HS-5 (cell line): ENCODE measurements at places on chromosomes 2 and 18.
A peak's percentile ranks its signal among the peaks of the same experiment; 100 is the strongest.

DNA sequence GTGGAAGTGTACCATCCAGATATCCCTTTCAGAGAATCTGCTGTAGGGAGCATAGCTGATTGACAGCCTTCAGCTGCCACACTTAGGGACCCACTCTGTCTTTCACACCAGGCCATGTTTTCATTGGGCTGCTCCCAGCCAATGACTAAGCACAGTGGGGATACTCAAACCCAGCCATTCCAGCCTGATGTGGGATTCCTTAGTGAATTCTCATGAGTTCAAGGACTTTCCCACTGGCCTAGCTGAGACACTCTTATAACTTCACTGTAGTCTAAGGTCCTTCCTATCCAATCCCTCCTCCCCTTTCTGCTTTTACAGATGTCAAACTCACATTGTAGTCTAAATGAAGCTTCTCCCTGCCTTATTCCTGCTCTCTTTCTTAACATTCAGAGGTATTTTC lies 201.2 kb downstream of the PIK3C3 start:
- DNase-seq = no peak

- no peak for DNase-seq
Observed at GRCh38 chr2:217878915-217879590, 123.7 kb downstream of the TNS1 start.

- no peak for DNase-seq
Observed at GRCh38 chr2:96509847-96510230, 4.7 kb upstream of the NEURL3 start.

GRCh38 chr18:21904856-21905255 lies 164.3 kb downstream of the MIB1 start:
- DNase-seq = no peak

DNA sequence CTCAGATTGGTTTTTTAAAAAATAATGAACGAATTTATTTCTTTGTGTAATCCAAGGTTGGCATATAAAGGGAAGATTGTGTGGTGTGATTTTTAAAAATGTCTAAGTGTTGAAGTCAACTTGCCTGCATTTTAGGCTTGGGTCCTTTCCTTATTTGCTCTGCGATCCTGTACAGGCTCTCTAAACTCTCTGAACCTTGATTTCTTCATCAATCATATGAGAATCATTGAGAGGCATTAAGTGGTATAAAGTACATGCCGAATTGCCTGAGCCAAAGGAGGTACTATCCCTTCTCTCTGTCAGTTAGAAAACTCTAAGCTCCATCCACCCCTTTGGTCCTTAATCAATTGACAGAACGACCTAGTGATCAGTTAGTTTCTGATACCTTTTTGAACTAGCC lies 440.4 kb upstream of the MEX3C start:
- DNase-seq = no peak

GRCh38 chr18:4450065-4450658 lies 4.9 kb downstream of the DLGAP1 start:
- DNase-seq = no peak

- DNase-seq = no peak
Observed at GRCh38 chr2:84858937-84859336, 21.9 kb downstream of the TRABD2A start.

DNA sequence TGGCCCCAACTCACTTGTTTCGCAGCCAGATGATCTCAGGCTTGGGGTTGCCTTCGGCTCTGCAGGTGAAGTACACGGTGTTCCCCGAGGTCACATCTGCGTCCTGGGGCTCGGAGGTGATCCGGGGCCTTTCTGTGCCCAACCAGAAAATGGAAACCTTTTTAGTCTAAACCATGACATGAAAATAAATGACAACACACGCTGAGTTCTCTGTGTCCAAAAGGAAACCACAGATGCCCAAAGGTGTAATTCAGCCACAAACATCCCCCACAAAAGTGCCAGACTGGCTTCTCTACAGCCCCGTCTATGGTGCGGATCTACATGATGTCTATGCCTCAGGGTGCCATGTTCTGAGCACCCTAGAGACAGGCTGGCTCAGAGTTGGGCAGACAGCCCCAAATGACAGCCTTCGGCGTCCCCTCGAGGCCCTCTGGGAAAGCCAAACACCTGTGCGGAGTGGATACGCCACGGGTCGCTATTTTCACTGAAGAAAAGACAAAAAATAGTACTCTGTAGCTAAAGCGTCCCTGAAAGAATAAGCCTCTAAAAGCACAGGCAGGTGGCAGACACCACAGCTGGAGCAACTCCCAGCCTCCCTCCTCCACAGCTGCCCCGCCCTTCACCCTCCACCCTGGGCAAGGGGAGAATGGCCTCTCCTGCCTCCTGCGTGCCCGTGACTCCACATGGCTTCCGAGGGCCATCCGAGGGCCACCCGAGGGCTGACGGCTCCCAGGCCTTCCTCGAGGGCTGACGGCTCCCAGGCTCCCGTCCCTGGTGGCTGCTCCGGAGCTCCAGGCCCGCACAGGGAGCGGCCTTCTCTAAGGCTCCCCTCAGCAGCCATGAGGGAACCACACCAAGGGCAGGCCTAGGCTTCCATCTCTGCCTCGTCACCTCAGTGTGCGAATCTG lies 67.1 kb downstream of the PXDN start:
- DNase-seq = no peak

DNA sequence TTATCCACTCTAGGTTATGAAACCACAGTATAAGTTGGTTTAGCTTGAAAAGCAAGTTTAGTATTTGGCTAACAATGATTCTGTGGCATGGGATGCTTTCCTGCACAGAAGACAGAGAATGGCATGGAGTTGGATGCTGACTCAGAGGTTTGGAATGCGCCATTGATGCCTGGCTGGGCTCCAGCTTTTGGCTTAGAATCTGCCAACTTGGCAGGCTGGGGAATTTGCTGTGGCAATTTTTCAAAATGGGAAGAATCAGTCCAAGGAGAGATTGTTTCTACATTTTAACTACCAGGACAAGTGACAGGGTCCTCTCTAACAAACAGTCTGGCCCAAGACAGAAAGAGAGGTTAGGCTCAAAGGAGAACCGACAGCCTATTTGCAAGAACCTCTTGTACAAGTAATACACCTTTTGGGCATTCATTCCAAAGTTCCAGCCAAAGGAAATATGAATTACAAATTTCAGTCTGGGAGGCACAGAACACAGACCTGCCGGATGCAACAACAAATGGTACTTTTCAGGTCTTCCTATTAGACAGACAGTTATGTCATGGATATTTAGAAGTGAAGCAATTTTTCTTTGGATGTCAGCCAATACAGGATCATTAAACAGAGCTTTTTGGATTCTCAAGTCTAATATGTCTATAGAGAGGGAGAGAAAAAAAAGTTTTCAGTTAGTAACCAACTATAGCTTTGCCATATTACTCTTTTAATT lies 1027.7 kb downstream of the TMEM182 start:
- peak; percentile 70 for DNase-seq

GRCh38 chr18:59056706-59057492 lies 82.8 kb upstream of the SEC11C start:
- DNase-seq = no peak

- DNase-seq = no peak
Observed at GRCh38 chr2:176092270-176093144, at the start of gene HOXD13. HOXD13 (plus strand) TSS chr2:176092721; CDS start chr2:176092891, 170 bp downstream.

DNA sequence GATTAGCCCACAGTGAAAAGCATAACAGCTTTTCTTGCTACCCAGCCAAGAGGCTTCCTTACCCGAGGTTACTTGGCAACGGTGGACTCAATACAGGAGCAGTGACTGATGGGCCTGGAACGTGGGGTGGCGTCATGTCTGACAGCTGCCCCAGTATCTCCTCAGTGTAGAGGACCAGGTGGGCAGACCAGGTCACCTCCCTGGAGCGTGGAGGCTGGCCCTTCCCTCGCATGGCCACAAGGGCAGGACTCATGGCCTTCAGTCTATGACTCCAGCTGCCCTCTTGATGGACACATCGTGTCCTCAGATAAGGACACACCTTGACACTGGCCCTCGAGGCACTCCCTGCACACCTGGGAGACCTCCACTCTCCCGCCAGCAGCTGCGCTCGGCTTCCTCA lies 6.4 kb downstream of the ASPRV1 start:
- no peak for DNase-seq

GRCh38 chr2:75489721-75490120 lies 71.0 kb downstream of the EVA1A start:
- DNase-seq = no peak

- no peak for DNase-seq
Observed at GRCh38 chr2:143251681-143252080, 122.5 kb downstream of the ARHGAP15 start.

DNA sequence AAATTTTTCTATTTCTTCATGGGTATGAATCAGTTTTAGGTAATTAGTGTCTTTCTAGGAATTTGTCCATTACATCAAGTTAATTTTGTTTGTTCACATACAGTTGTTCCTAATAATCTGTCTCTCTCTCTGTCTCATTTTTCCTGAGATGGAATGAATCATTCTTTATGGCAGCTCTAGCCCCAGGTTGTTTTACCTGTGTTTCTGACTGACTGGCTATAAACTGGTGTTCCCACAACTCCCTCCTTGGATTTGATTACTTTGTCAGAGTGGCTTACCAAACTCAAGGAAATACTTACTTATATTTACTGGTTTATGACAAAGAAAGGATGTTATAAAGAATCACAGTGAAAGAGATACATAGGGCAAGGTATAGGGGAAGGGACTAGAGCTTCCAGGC lies 15.1 kb downstream of the ADNP2 start:
- DNase-seq = no peak

DNA sequence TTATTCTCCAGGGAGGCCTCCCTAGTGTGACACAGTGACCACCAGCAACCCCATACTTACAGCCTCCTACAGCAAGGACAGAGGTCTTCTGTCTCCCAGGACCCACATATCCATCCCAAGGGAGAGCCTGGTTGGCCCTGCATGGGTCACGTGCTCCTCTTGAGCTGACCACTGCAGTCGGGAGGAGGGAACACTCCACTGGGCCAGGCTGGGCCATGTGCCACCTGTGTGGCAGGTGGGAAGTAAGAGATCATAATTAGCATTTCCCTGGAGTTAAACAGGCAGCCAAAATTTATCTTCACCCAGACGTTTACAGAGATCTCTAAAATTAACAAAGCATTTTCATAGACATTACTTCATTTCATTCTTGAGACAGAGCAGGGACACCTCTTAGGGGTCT lies 33.4 kb upstream of the MLPH start:
- no peak for DNase-seq

DNA sequence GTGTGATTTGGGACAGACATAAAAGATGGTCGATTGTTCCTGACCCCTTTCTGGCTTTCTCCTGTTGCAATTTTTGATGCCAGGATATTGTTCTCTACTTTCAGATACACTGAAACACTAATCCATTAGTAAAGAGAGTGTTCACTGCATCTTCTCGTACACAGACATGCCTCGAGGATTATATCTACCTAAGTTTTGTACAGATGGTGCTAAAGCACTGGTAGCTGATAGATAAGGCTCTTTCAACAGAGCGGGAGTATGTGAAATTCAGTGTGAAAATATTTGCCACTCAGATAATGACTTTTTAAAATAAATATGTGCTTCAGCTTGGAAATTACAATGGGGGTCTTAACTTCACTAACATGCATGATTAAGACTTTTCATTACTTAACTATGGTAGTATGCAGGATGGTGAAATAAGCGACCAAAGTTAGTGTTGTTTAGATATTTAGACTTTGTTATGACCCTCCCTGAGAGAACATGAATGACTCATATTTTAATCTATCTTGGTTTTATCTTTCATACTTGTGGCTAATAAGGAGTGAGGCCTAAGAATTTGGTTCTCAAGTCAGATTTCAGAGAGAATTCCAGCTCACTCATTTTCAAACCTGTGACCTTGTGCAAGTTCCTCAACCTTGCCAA lies 474.9 kb downstream of the NRXN1 start:
- DNase-seq = peak; percentile 40

DNA sequence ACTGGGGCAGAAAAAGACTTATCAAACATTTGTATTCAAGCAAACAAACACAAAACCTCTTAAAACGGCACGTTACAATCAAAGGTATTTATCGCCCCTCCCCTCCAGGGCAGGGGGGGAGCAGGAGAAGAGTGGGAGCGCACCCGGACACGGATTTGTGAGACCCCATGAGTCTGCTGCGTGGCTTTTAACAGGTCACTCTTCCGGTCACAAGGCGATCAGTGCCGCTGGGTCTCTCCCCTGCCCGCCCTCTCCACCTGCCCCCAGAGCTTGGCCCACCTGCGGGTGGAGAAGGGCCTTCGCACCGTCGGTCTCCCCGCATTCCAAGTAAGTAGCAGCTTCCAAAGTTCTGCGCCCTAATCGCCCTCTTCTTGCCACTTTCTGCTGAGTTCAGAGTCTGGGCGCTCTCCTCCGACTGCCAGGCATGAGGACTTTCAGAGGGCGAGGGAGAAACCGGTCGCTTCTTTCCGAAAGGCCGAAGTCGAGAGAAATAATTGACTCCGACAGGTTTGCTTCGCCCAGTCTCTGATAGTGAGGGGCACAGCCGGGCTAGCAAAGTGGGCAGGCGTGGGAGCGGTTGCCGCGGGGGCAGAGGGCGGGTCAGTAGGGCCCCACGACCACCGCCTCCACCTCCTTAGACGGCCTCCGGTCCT lies 800 bp downstream of the RPRM start:
- no peak for DNase-seq

GRCh38 chr2:33022989-33023727 lies 76.4 kb downstream of the LTBP1 start:
- DNase-seq = peak; percentile 92

DNA sequence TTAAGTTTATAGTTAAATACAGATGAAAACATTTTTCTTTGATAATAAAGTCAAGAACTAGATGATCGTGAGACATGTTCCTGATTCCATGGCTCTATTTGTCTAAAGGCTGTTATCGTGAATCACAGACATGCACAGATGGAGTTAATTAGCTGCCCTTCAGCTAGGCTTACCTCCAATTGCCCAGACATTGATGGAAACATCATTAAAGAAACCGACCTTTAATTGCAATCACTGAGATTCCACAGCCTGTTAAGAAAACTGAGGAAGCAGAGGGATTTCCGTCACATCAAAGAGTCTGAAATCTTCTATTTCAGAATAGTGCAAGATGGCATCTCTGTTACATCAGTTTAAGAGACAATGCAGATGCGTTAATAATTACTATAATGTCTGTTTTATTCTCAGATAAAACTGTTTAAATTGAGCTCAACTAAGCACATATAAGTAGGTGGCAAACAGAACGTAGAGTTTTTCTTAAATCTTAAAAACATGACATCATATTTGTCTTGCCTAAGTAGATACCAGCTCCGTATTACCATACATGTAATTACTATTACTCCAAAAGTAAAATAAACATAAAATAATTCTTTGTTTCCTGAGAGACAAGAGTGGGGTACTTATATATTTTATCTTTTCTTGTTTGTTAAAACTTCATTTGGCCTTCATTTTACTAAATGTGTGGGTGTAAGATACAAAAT lies 23.9 kb upstream of the CRACDL start:
- no peak for DNase-seq

DNA sequence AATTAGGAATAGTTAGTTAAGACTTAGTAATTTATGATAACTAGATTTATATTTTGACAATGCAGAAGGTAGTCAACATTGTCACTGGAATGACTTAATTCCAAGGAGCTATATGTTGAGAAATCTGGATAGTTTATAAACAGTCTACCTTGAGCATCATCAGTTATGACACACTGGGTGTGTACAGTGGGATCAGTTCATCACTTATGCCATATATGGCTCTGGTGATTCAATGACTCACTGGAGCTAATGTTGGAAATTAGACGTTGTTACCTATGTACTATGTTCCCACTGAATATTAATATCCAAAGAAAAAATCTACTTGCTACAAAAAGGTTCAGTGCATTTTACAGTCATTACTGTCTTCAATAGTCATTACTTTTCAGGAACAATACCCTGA lies 34.0 kb upstream of the ITPRID2 start:
- DNase-seq = no peak

GRCh38 chr2:238598802-238599530 lies 172.2 kb downstream of the ASB1 start:
- no peak for DNase-seq
